ENCODE measurements at places on chromosomes 7 and 10.
A peak's percentile ranks its signal among the peaks of the same experiment; 100 is the strongest.

- peak; percentile 12 for DNase-seq
Observed at GRCh38 chr7:54946271-54946670, 72.5 kb upstream of the EGFR start.

- DNase-seq, result peak; percentile 84
Observed at GRCh38 chr7:69776611-69777010, 178.3 kb downstream of the AUTS2 start.

GRCh38 chr10:2340831-2341647, 603.7 kb upstream of the ADARB2 start:
- DNase-seq, result no peak

DNA sequence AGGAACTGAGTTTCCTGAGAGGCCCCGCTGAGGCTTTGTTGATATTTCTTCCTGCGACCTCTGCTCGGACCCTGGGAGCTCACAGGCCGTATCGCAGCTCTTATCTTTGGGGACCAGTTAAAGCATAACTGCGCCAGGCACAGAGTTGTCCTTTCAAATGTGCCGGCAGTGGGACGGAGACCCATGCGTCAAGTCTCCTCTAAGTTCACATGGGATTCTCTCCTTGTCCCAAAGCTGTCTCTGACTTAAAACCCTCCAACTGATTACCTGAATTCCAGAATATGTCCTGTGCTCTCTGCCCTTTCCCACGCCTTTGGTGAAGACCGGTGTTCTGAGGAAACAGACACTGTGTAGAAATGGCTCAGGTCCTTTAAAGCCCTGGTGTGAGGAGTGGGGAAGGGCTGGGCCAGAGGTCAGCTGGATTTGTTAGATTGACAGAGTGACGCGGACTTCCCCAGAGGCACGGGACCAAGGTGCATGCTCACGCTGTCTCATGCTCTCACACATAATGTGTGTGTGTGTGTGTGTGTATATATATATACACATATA, 169.8 kb downstream of the EGFR start:
- DNase-seq, result no peak

DNA sequence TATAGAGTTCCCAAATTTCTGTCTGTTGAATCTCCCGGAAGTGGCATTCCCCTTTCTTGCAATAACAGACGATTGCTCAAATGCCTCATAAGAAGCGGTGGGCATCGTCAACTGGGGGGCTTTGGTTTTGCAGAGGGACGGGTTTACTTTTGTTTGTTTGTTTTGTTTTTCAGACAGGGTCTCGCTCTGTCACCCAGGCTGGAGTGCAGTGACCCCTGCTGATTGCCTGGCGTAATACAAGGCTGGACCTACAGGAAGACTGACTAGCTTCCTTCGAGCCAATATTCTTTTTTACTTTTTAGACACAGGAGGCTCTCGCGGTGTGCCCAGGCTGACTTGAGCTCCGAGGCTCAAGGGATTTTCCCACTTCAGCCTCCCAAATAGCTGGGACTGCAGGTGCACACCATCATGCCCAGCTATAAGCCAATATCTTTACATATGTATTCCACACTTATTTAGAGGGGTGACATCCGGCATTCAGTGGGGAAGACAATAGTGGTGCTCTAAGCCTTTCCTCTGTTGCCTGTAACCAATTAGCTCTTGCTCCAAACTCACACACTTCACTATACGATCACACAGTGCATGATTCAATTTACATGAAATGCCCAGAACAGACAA, 58.1 kb downstream of the FHIP2A start:
- DNase-seq, result peak; percentile 18

GRCh38 chr7:102975854-102976253, 63.1 kb downstream of the LRRC17 start:
- no peak for DNase-seq

- DNase-seq, result no peak
Observed at GRCh38 chr7:147197006-147197405, 1080.4 kb downstream of the CNTNAP2 start.

DNA sequence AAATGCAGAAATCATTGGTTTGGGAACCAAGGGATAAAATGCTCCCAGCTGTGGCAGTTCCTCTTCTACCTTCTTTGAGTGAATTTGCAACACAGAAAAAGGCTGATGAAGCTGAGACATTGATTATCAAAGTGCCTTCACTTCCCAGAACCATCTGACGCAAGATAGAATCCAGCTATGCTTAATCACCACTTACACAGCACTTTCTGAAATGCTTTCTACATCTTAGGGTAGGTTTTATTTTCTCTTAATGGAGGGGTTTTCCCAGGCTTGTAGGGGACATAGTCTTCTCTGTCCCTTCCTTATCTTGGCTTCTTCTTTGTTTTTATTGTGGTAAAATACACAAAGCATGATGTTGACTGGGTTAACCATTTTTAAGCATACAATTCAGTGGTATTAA, 332.6 kb upstream of the ZNF32 start:
- DNase-seq, result no peak

- DNase-seq, result no peak
Observed at GRCh38 chr10:87760195-87760905, 57.7 kb downstream of the ATAD1 start.

- no peak for DNase-seq
Observed at GRCh38 chr10:113412161-113412560, 140.7 kb upstream of the HABP2 start.

- DNase-seq, result peak; percentile 49
Observed at GRCh38 chr7:134891696-134892678, 94.3 kb upstream of the AGBL3 start.

- DNase-seq, result no peak
Observed at GRCh38 chr7:6701860-6702259, 4.9 kb downstream of the ZNF12 start.

- DNase-seq, result peak; percentile 78
Observed at GRCh38 chr7:31122649-31123058, 70.5 kb downstream of the ADCYAP1R1 start.

GRCh38 chr7:26449175-26450165, 157.8 kb downstream of the SNX10 start:
- DNase-seq, result peak; percentile 72

DNA sequence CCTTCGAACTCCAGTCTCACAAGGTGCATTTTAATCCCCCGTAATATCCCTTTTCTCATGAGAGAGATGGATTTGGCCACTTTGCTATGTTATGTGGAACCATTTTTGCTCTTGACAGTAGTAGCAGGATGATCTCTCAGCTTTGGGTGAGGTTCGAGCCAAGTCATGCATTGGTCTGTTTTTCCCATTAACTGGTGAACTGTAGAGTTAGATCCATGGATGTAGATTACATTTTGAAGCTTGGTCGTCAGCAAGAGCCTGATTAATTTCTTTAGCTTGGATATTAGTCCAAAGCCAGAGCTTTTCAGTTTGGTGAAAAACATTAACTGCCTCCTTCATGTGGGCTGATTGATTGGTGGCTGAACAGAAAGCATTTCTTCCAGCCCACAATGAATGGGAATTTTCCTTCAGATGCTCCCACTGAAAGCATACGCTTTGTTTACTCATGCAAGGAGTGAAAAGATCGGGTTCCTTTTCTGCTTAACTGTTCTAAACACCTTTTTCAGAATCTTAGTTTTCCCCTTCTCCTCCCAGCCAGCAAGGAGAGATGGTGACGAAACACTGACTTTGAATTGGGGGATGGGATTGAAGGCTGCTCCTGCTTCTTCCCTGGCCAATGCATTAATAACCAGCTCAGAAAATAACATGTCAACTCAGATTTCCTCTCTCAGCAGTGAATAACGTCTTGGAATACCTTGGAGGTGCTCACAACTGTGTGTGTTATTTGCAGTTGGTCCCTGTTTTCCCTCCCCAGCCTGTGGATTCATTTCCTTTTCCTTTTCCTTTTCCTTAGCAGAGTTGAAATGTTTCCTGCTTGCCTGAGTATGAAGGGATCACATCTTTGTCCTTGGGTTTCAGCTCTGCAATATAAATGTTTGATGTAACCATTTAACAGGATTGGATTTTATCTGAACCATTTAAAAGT, 351.8 kb upstream of the FZD8 start:
- no peak for DNase-seq

All from fibroblast of skin of back (primary cell).